ENCODE measurements at places on chromosomes 11 and 22.

GRCh38 chr11:35529971-35530495, 4.6 kb upstream of the PAMR1 start:
- no peak for DNase-seq

- no peak for DNase-seq
These were observed 143.7 kb downstream of the PKNOX2 start for GRCh38 chr11:125308246-125308645.

- DNase-seq: no peak
These were observed 2.0 kb upstream of the EHD1 start for GRCh38 chr11:64880240-64881001.

DNA sequence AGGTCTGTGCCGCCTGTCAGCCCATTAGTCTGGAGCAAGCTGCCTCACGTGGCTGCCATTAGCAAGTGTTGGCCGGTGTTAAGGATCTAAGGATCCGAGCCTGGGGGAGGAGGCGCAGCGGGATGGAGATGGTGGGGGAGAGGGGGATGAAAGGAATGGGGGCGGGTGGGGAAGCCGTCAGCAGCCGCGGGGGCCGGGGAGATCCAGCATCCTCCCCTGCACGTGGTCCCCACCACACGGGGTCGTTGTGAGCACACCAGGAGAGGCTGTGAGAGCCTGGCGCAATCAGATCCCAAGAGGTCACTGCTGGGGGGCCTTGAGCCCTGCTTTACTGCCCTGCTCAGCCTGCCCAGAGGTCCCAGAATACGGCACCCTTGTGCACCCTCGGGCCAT, 7.3 kb downstream of the CABP7 start:
- DNase-seq: no peak

- DNase-seq: no peak
These were observed 8.0 kb upstream of the SLC25A17 start for GRCh38 chr22:40826984-40827741.

DNA sequence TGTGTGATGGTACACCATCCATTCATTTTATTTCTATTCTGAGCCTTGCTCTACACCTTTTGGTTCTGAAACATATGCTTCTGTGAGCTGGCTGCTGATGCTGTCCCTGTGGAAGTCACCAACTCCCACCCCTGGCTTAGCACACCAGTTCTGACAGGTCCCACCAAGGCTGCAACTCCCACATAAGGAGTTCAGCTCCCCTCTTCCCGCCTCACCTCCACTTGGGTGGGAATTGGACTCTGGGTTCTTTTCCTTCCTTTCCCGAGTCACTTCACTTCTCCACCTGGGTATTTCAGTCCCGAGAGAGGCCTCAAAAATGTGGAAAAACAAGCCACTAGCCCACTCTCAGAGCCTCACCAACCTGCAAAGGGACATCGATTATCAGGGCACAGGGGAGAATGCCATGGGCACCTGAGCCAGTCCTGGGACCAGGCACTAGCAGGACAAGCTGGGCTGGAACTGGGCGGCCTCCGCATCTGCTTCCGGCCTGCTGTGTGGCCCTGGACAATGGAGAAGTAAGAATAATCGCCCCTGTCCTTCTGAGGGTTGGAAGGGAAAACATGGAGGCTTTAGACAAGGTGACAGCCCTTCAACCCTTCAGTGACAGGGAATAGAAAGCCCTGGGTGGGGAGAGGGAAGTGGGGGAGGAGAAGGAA, 80.1 kb downstream of the IGLL1 start:
- no peak for DNase-seq

DNA sequence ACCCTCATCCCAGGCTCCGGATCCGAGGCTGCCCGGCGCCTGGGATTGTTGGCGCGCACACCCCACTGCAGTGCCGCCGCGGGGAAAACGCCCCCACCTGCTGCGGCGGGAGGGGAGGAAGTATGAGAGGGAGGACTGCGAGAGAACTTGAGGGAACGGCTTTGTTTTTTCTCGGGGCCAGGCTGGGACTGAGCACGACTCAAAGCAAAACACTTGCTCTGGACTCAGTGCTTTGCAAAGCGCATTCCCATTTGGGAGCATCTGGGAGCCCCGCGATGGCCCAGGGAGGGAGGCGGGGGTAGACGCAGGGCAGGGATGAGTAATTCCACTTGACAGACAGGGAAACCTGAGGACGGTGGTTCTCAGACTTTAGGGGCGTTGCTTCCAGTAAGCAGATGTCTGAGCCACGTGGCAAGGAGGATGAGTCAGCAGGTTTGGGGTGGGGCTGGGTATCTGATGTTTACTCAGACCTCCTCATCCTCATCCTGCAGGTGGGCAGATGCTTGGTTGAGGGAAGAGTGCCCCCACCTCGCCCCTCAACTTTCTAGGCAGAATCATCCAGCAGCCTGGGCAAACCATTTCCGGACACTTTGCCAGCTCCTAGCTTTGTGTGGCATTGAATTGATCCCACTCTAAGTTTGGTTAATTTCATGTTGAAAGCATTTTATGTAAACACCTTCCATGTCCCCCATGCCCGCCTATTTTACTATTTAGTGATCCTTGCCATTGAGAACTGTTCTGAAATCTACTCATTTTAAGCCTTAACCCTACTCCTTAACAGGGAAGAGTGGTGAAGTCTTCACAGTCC, 1.5 kb downstream of the MIAT start:
- peak; percentile 73 for DNase-seq

DNA sequence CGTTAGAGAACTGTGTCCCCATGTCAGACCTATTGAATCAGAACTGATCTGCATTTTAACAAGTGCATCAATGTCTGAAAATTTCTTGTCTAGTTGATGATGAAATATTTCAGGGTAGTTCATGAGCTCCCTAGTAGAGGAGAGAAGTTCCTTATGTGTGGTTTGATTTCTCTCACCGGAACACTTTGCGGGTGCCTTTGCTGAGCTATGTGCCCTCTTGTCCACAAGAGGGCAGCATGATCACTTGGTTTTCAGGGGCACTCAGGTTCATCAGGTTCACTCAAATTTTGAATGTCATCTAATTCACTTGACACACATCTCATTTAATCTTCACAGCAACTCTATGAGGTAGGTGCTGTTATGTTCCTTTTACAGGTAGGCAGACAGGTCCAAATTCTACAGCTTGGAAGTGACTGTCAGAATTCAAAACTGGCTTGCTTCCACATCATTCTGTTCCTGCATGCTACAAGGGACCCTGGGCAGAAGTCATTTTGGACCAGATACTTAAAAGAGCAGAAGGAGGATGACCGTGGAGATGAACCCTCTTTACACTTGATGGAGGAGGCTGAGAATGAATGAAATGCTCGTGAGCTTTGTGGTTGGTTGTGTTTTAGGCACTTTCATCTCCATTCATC, 55.6 kb downstream of the P4HA3 start:
- DNase-seq: peak; percentile 57

DNA sequence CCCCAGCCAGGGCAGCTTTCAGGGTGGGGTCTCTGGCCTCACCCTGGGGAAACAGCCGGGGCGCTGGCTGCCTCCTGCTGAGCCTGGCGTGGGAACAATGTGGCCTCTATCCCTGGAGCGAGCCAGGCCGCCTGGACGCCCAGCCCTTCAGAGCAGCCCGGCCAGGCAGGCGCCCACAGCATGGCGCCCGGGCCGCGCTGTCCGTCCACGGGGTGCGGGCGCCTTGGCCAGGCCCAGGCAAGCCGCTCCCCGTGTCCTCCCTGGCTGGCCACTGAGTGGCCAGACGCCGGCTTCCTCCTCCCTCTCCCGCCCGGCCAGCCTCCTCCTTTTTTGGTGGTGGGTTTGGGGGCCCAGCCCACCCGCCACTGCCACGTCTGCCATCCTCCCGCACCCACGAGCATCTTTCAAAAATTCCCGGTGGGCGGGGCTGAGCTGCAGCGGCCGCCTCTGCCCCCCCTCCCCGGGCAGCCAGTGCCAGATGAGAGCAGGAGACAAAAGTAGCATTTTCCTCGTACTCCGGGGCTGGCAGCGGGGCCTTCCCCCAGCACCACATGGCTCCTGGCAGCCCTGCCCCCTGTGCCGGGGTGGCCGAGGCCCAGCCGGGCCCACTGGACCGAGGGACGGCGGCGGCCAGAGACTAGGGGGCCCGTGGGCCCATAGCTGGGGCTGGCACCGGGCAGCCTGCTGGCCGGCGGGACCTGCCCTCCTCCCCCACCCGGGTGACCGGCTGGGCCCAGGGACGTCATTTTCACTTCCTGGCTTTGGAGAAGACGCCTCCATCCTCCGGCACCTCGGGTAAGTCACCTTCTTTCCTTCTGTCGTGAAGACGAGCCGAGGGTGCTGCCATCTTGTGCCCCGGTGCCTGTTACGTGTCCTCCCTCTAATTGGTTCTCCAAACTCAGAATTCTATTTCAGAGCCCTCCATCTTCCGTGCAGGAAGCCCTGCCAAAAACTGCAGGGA, 70.2 kb upstream of the PPARA start:
- no peak for DNase-seq

- DNase-seq: no peak
These were observed 1487.3 kb downstream of the TBC1D22A start for GRCh38 chr22:48249713-48250268.

GRCh38 chr11:84720706-84721402, 906.3 kb downstream of the DLG2 start:
- no peak for DNase-seq

DNA sequence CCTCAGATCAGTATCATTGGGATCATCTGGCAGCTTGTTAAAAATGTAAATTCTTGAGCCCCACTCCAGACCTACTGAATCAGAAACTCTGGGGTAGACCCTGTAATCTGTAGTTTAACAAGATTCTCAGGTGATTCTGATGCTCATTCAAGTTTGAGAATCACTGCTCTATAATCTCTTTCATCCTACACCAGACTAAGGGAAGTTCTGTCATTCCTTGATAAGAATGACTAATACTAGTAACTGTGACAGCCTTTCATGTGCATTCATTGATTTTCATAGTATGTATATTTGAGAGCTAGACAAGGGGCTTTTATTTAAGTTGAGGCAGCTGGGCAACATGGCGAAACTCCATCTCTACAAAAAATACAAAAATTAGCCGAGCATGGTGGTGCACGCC, 30.0 kb downstream of the NAT10 start:
- no peak for DNase-seq

GRCh38 chr11:103317118-103317517, 207.9 kb downstream of the DYNC2H1 start:
- no peak for DNase-seq

GRCh38 chr22:25134028-25134427, 65.6 kb upstream of the CRYBB3 start:
- DNase-seq: no peak

- no peak for DNase-seq
These were observed 453.4 kb downstream of the NTM start for GRCh38 chr11:131823772-131824171.

GRCh38 chr11:73331138-73331916, 23.3 kb downstream of the ARHGEF17 start:
- no peak for DNase-seq

- DNase-seq: no peak
These were observed 97.2 kb upstream of the BLID start for GRCh38 chr11:122213171-122213570.

DNA sequence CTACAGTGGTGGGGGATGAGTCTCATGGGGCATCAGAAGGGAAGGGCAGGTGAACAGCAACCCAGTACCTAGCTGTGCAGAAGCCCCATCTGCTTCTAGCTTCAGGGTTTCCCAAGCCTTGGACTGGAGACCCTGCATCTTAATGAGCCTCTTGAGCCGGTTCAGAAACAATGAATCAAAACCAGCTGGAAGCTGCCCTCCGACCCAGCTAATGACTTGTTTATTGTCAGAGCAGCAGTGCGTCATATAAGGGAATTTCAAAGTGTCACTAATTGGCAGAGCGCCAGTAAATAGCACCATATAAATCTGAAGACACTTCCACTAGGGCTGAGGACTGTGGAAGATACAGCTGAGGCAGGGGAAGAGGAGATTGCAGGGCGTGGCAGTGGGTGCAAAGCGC, 57.5 kb downstream of the RPUSD4 start:
- DNase-seq: no peak

Measured in activated T-cell treated with anti-CD3 and anti-CD28 coated beads, Interleukin-2, amount 50 U/mL, for 1 hour (primary cell).